ENCODE measurements at places on chromosomes 12 and 14.

DNA sequence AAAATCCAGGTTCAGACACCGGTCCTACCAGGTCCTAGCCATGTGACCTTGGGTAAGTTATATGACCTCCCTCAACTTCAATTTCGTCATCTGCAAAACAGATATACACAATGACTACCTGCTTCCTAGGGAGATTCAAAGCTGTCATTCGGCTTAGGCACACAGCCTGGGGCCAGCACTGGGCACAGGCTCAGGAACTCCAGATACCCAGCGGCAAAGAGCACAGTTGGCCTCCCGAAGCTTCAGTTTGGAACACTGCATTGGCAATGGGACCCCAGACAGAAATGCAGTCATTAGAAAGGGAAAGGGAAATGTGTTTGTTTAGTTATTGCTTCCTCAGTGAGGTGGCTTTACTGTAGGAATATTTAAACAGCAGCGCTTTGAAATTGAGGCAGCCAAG is 11.4 kb downstream of the PLEKHG6 start:
- ATAC-seq, result no peak

GRCh38 chr14:102949801-102950451 is 27.5 kb downstream of the AMN start:
- ATAC-seq, result no peak

DNA sequence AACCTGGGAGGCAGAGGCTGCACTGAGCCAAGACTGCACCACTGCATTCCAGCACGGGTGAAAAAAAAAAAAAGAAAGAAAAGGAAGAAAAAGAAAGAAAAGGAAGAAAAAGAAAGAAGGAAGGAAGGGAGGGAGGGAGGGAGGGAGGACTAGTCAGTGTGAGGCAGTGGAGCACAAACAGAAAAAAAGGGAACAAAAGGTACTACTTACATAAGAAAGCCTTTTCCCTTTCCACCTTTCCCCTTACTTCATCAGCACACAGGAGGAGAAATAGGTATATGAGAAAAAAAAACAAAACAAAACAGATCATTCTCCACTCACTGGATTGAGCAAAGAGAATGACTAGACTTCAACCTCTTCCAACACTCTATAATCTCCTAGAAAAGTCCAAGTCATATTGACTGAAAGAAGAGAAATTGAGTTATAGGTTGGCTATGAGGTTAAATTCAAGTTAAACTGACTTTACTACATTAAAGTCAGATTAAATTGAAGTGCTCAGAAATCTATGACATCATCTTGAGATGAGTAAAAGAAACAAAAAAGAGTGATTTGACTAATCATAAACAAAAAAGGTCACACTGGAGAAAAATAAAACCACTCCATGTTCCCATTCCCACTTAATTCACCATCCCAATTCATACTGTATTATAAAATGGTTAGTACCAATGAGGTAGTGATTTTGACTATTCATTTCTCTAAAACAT is 43.6 kb downstream of the NOVA1 start:
- no peak for ATAC-seq

GRCh38 chr12:86597431-86597830 is 341.2 kb upstream of the MGAT4C start:
- ATAC-seq, result no peak

DNA sequence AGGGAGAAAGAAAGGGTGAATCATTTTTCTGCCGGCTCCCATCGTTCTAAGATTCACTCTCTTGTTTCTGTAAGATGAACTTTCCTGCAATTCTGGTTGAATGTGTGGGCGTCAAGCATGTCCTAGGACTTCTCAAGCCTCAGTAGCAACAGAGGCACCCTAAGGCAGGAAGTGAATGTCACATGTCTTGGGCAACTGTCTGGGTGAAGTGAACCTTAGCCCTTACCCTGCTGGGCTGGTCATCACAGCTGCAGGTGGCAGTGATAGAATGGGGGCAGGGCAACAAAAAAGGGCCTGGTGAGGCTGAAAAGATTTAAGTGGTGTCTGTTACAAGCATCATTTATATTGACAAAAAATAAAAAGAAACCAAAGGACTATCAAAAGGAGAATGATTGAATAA is 45.9 kb upstream of the CAND1 start:
- ATAC-seq, result no peak

DNA sequence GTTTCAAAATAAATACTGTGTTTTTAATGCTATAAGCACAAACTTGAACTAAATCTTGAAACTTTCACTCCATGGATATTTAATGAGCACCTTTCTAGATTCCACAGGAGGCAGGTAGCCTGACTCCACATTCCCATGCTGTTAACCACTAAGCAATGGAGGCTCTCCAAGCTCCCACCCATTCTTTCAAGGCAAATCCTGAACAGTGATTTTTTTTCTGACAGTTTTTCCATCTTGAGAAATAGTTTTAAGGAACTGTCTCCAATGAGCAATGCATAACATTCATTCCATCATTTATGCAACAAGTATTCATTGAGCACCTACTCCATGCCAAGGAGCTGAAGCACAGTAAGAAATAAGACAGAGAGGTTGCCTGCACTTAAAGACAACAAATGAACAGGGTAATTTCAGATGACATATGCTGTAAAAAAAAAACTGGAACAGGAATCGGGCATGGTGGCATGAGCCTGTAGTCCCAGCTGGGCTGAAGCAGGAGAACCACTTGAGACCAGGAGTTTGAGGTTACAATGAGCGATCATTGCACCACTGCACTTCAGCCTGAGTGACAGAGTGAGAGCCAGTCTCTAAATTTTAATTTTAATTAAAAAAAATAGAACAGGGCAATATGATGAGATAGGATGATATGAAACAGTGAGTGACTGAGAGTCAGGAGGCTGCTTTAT is 102.3 kb upstream of the CPSF6 start:
- no peak for ATAC-seq

GRCh38 chr14:68791078-68791901 is 1.6 kb downstream of the ZFP36L1 start:
- ATAC-seq, result no peak

- no peak for ATAC-seq
Observed at GRCh38 chr14:100780646-100781355, 45.1 kb upstream of the MEG3 start.

GRCh38 chr12:93273834-93274564 is 103.7 kb upstream of the NUDT4 start:
- no peak for ATAC-seq
